Stimulated activated CD8-positive, alpha-beta memory T cell treated with anti-CD3 and anti-CD28 coated beads, Interleukin-15, amount 100 ng/mL, for 4 hours (primary cell): ENCODE measurements at places on chromosomes 1 and 21.

DNA sequence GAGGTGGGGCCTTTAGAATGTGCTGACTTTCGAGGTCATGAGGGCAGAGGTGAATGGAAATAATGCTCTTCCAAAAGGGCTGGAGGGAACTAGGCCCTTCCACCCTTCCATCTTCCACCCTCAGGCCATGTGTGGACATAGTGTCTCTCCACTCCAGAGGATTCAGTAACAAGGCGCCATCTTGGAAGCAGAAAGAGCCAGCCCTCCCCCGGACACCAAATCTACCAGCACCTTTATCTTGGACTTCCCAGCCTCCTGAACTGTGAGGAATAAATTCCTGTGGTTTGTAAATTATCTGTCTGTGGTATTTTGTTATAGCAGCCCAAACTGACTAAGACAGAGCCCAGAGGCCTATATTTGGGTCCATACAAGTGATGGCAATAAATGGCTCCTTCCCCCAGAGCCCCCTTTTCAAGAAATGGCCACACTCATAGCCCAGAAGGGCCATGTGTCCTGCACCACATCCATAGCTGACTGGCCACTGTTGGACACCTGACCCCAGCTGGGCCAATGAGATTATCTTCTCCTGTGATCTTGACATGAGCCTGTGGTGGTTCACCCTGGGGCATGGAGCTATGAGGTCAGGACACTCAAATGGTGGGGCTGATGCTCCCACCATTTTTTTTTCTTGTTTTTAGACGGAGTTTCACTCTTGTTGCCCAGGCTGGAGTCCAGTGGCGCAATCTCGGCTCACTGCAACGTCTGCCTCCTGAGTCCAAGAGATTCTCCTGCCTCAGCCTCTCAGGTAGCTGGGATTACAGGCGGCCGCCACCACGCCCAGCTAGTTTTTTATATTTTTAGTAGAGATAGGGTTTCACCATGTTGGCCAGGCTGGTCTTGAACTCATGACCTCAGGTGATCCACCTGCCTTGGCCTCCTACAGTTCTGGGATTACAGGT is 114.9 kb downstream of the RRAGC start:
- DNase-seq = no peak

GRCh38 chr1:168096296-168097165 is 40.2 kb downstream of the GPR161 start:
- DNase-seq = no peak

GRCh38 chr21:41631564-41632461 is 123.9 kb upstream of the TMPRSS2 start:
- DNase-seq = no peak

GRCh38 chr21:45364468-45365185 is 40.3 kb upstream of the COL18A1 start:
- DNase-seq = no peak

- DNase-seq = no peak
Observed at GRCh38 chr1:232979558-232979957, 29.1 kb downstream of the NTPCR start.

- no peak for DNase-seq
Observed at GRCh38 chr21:35924714-35925301, 135.5 kb downstream of the SETD4 start.

GRCh38 chr1:229271448-229272159 is 693 bp downstream of the RAB4A start:
- peak; percentile 36 for DNase-seq

- DNase-seq = no peak
Observed at GRCh38 chr1:203548892-203549291, 54.9 kb downstream of the OPTC start.

GRCh38 chr1:230568676-230569075 is 73.6 kb upstream of the COG2 start:
- no peak for DNase-seq

GRCh38 chr1:180975551-180975950 is 47.1 kb downstream of the STX6 start:
- DNase-seq = no peak

- no peak for DNase-seq
Observed at GRCh38 chr1:2108213-2108876, 58.1 kb downstream of the PRKCZ start.

GRCh38 chr1:72178266-72178665 is 104.1 kb downstream of the NEGR1 start:
- no peak for DNase-seq

DNA sequence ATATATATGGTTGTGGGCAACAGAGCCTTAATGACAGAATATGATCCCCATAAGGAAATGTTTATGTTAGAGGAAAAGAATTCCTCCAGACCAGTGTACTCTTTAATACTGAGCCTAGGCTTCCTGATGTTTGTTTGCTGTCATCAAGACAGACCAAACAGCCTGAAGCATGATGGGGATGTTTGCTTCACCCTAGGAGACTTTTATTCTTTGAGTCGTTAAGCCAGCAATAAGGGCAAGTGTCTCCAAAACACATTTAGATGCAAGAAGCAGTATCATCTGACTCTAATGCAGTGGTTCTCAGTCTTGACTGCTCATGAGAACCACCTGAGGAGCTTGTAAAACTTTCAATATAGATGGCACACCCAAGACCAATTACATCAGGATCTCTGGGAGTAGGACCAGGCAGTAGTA is 33.1 kb downstream of the UBE2U start:
- DNase-seq = no peak
